ENCODE measurements at places on chromosomes 11 and 22. TPM values are rescaled to one million over a fixed set of nuclear protein-coding genes. Genes with fewer than 3 reads are reported as not detected.

Gene MAJIN
- total RNA-seq = not detected

Gene OR10G6
- not detected for total RNA-seq

Gene NLRP6
- total RNA-seq = not detected

Gene TRIM49
- not detected for total RNA-seq

Gene HTR3A
- 4.6 TPM for total RNA-seq

Gene SRSF8
- 32.5 TPM for total RNA-seq

GRCh38 chr22:46984751-46985506, 222.5 kb downstream of the TBC1D22A start:
- H3K27me3 ChIP-seq = no peaks in the 10 kb centered on the region
- no peak overlapping the region for H3K4me3 ChIP-seq
- DNase-seq = no peak
- H3K27ac ChIP-seq = no peak overlapping the region
- H3K4me1 ChIP-seq = no peaks in the 10 kb centered on the region

GRCh38 chr22:48438096-48438495, 1389.6 kb downstream of the BRD1 start:
- H3K4me1 ChIP-seq = no peaks in the 10 kb centered on the region
- no peak overlapping the region for H3K27ac ChIP-seq
- H3K27me3 ChIP-seq = no peaks in the 10 kb centered on the region
- no peaks in the 10 kb centered on the region for H3K36me3 ChIP-seq

GRCh38 chr11:11039208-11039965, 181.5 kb upstream of the ZBED5 start:
- H3K27me3 ChIP-seq = no peaks in the 10 kb centered on the region
- no peak overlapping the region for H3K27ac ChIP-seq
- H3K36me3 ChIP-seq = no peaks in the 10 kb centered on the region
- H3K4me1 ChIP-seq = peaks cover 7% of the 10 kb centered on the region
- no peak overlapping the region for H3K4me3 ChIP-seq

- H3K27me3 ChIP-seq = no peaks in the 10 kb centered on the region
- no peaks in the 10 kb centered on the region for H3K36me3 ChIP-seq
- no peak for DNase-seq
- peak overlapping the region; percentile 16 for H3K27ac ChIP-seq
Measured at GRCh38 chr11:7494086-7494745, 8.9 kb downstream of the OLFML1 start.

GRCh38 chr22:30751529-30751928, 56.9 kb downstream of the OSBP2 start:
- H3K36me3 ChIP-seq = no peaks in the 10 kb centered on the region
- no peaks in the 10 kb centered on the region for H3K4me1 ChIP-seq
- no peak overlapping the region for H3K27ac ChIP-seq
- DNase-seq = no peak

GRCh38 chr22:23742505-23743264, 8.2 kb downstream of the ZNF70 start:
- no peaks in the 10 kb centered on the region for H3K27me3 ChIP-seq
- H3K4me3 ChIP-seq = no peak overlapping the region
- no peak for DNase-seq
- no peak overlapping the region for H3K27ac ChIP-seq
- peaks cover 18% of the 10 kb centered on the region for H3K36me3 ChIP-seq
- H3K4me1 ChIP-seq = peaks cover 4% of the 10 kb centered on the region

DNA sequence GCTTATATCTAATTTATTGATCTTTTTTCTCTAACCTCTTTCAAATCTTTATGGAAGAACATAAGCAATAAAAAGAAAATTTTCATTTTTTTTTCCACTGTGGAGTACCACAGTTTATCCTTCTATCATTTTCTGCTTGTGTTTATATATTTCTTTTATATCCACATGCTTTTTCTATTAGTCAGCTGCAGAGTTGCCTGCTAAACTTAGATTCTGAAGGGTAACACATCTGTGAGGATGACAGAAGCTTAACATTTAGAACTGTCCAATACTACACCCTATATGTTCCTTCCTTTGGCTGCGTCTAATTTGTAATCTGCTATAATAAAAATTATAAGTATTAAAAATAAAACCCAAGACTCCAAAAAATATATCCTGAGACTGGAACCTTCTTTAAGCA, 20.8 kb downstream of the CCDC90B start:
- no peak overlapping the region for H3K27ac ChIP-seq
- no peaks in the 10 kb centered on the region for H3K4me1 ChIP-seq
- DNase-seq = no peak
- H3K36me3 ChIP-seq = peaks cover 36% of the 10 kb centered on the region
- no peak overlapping the region for H3K4me3 ChIP-seq
- H3K27me3 ChIP-seq = no peaks in the 10 kb centered on the region

- H3K4me1 ChIP-seq = peaks cover 17% of the 10 kb centered on the region
- H3K4me3 ChIP-seq = no peak overlapping the region
- no peak for DNase-seq
- no peaks in the 10 kb centered on the region for H3K36me3 ChIP-seq
Measured at GRCh38 chr11:127675581-127675980, 675.0 kb upstream of the KIRREL3 start.

- no peak overlapping the region for H3K4me3 ChIP-seq
- peaks cover 11% of the 10 kb centered on the region for H3K4me1 ChIP-seq
- peaks cover 4% of the 10 kb centered on the region for H3K36me3 ChIP-seq
- H3K27ac ChIP-seq = no peak overlapping the region
- DNase-seq = no peak
- no peaks in the 10 kb centered on the region for H3K27me3 ChIP-seq
Measured at GRCh38 chr11:12318791-12319438, 58.5 kb upstream of the PARVA start.

DNA sequence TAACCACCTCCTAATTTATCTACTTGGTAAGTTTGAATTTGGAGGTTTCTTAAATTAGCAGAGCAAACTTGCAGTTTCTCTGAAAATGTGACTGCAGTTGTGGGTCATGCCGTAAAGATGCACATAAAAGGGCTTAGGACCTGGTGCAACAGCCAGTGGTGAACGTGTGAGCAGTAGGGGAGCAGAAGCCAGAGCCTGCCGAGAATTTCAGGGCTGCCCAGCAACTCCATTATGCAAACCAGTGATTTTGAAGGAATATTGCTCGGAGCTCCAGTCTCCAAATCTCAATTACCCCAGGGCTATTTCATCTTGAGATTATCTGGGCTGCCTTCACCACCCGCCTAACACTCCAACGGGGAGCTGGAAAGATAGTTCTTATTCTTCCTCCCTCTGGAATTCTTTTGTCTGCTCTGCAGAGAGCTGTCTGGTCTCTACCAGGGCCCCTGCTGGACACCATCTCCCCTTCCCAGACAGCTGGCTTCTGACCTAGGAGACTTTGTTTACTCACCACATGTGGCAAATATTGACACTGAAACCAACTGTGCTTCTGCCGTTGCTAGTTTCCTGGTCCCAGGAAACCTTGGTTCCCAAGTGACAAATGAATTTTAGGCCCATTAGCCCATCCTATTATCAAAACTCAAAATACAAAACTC, 93.9 kb downstream of the DSCAML1 start:
- peaks cover 32% of the 10 kb centered on the region for H3K4me1 ChIP-seq
- H3K27me3 ChIP-seq = peaks cover 23% of the 10 kb centered on the region
- H3K4me3 ChIP-seq = no peak overlapping the region
